ENCODE measurements at places on chromosomes 7 and 10. TPM values are rescaled to one million over a fixed set of nuclear protein-coding genes. Genes with fewer than 3 reads are reported as not detected.

GRCh38 chr10:18233775-18234174 lies 93.6 kb downstream of the CACNB2 start:
- no peak for DNase-seq

Gene PPP1R17
- not detected for total RNA-seq

DNA sequence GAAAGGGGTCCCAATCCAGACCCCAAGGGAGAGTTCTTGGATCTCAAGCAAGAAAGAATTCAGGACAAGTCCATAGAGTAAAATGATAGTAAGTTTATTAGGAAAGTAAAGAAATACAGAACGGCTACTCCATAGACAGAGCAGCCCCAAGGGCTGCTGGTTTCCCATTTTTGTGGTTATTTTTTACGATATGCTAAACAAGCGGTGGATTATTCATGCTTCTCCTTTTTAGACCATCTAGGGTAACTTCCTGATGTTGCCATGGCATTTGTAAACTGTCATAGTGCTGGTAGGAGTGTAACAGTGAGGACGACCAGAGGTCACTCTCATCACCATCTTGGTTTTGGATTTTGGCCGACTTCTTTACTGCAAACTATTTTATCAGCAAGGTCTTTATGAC lies 1033.4 kb downstream of the SORCS3 start:
- peak; percentile 8 for DNase-seq

DNA sequence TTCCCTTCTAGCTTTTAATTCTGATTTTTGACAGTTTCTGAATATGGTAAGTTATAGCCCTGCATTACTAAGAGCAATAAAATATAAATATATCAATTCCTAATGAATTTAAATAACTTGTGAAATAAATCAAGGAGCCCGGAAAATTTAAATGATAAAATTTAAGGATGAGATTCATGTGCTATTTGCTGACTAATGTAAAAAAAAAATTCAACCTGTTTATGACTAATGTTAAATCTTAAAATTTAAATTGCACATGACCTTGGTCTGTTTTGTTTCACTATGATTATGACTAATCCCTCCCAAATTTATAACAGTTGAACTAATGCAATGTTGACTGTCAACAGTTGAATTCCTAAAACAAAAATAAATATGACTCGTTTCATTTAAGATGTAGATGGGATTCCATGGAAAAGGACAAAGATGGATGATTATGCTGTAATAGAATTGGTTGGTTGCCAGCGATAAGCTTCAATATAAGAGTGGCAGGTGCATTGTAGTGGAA lies 419.9 kb downstream of the NRG3 start:
- DNase-seq, result no peak

Gene GNAT3
- total RNA-seq, result not detected

GRCh38 chr7:92478711-92479110 lies 965 bp upstream of the ERVW-1 start:
- DNase-seq, result no peak
